CD4-positive, CD25-positive, alpha-beta regulatory T cell (primary cell): ENCODE measurements at places on chromosomes 5 and 9.

- no peak for DNase-seq
These were observed 3.2 kb upstream of the ADRA1B start for GRCh38 chr5:159913048-159913447.

GRCh38 chr5:56094579-56095361 is 100.0 kb upstream of the IL6ST start:
- no peak for DNase-seq

GRCh38 chr9:108666240-108666784 is 189.5 kb downstream of the ACTL7B start:
- DNase-seq, result no peak

GRCh38 chr5:22514231-22514630 is 338.9 kb downstream of the CDH12 start:
- DNase-seq, result no peak

- DNase-seq, result no peak
These were observed 5.4 kb upstream of the PITX1 start for GRCh38 chr5:135039271-135040033.

- no peak for DNase-seq
These were observed 169.6 kb upstream of the GNA14 start for GRCh38 chr9:77817590-77818311.

DNA sequence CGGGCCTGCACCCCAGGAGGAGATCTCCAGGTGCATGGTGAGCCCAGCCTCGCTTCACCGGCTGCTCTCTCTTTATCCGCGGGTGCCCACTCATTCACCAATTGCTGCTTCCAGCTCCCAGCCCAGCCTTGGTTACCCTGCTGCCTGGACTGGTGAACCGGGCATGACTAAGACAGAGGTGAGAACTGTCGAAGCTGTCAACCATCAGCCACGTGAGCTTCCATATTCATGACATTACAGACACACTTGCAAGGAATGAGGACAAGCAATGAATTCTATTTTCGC is 220.5 kb downstream of the ROR2 start:
- no peak for DNase-seq

GRCh38 chr5:22102823-22103359 is 750.3 kb downstream of the CDH12 start:
- no peak for DNase-seq

DNA sequence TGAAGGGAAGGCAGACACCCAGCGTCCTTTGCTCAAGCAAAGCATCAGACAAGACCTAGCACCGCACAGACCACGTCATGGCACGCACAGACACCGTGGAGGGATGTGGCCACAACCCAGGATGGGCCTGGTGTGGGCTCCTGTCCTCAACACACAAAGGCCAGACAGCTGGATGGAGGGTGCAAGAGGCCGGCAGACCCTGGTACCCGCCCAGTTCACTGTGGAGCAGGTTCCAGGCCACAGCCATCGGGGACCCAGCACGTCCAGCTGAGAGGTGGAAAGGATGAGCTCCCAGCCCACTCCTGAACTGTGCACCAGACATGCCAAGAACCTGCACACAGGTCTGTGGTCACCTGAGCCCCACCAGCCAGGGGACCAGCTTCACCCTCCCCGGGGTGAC is 15.0 kb upstream of the ZDHHC11 start:
- no peak for DNase-seq

DNA sequence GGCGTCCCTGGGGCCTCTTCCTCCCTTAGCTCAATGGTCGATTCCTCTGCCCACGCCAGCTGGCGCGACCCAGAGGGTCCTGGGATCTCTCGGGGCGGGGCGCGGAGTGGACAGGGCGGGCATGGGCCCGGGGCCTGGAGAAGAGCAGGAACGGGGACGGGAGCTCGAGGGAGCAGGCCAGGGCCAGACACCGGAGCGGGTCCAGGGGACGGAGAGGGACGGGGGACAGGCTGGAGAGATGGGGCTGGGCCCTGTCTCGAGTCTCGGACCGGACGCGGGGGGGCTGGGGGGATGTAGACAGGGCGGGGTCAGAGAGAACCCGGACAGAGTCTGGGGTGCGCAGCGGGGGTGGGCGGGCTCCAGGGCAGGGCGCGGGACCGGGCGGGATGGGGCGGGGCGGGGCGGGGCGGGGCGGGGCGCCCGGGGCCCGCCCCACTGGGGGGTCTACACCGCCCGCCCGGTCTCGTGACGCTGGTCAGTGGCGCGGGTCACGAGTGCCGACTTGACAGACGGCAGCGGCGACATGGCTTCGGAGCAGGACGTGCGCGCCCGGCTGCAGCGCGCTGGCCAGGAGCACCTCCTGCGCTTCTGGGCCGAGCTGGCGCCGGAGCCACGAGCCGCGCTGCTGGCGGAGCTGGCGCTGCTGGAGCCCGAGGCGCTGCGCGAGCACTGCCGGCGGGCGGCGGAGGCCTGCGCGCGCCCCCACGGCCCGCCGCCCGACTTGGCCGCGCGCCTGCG is at the start of gene UAP1L1:
UAP1L1 (plus strand) TSS at position 508 of the 738 bp plus-strand sequence; CDS start at position 524, 16 bp downstream.
- peak; percentile 71 for DNase-seq

- no peak for DNase-seq
These were observed 1.8 kb upstream of the SELENOP start for GRCh38 chr5:42813533-42813932.

- DNase-seq, result no peak
These were observed 1.7 kb upstream of the HBEGF start for GRCh38 chr5:140348104-140348503.

- no peak for DNase-seq
These were observed 357.6 kb upstream of the RPS23 start for GRCh38 chr5:82635561-82636288.

- no peak for DNase-seq
These were observed 186.7 kb upstream of the RASA1 start for GRCh38 chr5:87081016-87081415.

GRCh38 chr5:120901199-120901598 is 437.1 kb downstream of the PRR16 start:
- DNase-seq, result no peak

- DNase-seq, result no peak
These were observed 26.2 kb upstream of the LVRN start for GRCh38 chr5:115936031-115936430.

GRCh38 chr9:114314256-114314867 is 8.5 kb upstream of the ORM1 start:
- no peak for DNase-seq

DNA sequence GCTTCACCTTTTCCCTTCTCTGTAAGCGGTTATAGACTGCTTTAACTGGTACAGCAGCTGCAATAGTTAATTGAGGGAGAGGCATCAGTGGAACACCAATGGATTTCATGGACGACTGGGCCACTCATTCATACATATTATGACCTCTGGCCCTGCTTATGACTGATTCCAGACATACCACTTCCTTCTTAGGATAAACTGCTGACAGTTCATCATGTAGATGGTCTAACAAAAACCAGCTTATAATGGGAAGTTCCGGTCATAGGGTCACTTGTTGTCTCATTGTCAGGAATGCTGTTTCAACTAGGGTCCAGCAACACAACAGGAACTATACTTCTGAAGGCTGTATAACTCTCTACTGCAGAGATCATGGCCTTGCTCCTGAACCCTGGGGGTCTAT is 265.2 kb upstream of the RASA1 start:
- DNase-seq, result no peak

DNA sequence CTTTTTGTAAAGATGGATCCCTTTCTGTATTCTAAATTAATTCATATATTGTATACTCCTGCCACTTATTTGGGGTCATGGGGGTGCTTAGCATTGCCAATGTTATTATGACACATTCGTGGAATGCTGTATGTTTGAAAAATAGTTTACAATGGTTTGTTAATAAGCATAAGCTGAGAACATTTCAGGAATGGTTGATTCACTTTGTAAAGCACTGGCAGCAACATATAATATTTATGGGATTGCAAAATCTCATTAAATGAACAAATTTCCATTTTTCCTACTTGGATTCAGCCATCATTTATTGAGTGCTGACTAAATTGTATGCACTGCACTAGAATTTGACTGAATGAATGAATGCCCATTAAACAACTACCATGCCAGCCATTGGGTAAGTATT is 215.2 kb upstream of the KLF4 start:
- no peak for DNase-seq

- DNase-seq, result no peak
These were observed 8.3 kb upstream of the SEPTIN8 start for GRCh38 chr5:132785365-132785764.

DNA sequence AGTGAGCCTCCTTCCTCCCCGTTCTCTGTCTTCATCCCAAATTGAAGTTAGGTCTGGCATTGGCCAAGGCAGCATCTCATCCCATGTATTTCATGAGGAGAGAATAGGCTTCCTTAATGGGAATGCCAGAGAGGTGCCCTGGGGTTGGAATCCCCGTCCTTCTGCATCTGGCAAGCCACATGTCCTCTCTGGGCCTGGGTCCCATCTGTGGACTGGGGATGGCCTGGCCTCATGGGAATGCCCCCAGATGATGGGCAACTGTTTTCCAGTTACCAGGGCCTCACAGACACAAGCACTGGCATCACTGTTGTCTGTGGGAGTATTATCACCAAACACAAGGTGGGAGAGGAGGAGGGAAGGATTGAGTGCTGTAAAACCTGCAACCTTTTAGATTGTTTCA is 153.9 kb downstream of the FSTL4 start:
- DNase-seq, result no peak

GRCh38 chr9:126702151-126703001 is 88.6 kb downstream of the LMX1B start:
- DNase-seq, result peak; percentile 9

- no peak for DNase-seq
These were observed 29.7 kb upstream of the ARAP3 start for GRCh38 chr5:141711687-141712086.

DNA sequence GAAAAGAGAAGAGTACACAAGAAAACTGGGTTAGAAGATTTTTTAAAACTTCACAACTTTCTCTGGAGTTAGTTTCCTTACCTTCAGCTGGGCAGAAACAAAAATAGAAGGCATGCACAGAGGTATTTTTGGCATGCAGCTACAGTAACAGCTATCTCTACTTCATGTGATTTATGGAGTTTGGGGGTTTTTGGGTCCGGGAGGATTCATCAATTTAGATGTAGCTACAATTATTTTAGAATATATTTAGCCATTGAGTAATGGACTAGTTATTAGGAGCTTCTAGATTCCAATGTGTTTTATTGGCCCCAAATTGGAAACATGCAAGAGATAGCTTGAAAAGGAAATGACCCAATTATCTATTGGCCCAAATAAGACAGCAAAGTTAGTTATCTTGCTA is 91.6 kb upstream of the TNFAIP8 start:
- DNase-seq, result no peak

- DNase-seq, result no peak
These were observed 121.7 kb upstream of the WWC1 start for GRCh38 chr5:168169791-168170190.

- DNase-seq, result no peak
These were observed 330.3 kb downstream of the GADD45G start for GRCh38 chr9:89935115-89935514.

DNA sequence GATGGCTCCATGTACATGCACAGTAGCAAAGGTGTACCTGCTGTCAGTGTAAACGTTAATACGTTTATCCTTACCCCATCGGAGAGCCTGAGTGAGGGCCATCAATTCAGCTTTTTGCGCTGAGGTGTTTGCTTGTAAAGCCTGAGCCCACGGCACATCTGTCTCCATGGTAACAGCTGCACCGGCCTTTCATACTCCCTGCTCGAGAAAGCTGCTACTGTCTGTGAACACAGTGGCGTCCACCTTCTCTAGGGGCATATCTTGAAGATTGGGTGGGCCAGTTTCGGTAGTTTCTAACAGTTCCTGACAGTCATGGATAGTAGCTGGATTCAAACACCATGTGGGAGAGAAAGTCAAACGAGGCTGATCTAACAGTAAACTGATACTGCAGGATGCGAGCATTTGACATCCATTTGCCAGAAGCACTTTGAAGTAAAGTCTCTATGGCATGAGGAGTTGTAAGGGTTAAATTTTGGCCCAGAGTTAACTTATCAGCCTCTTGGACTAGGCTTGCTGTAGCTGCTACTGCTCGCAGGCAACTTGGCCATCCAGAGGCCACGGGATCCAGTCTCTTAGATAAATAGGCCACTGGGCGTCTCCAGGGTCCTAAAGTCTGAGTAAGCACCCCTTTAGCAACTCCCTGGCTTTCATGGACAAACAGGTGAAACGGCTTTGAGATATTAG is 21.0 kb upstream of the RHOBTB3 start:
- no peak for DNase-seq

DNA sequence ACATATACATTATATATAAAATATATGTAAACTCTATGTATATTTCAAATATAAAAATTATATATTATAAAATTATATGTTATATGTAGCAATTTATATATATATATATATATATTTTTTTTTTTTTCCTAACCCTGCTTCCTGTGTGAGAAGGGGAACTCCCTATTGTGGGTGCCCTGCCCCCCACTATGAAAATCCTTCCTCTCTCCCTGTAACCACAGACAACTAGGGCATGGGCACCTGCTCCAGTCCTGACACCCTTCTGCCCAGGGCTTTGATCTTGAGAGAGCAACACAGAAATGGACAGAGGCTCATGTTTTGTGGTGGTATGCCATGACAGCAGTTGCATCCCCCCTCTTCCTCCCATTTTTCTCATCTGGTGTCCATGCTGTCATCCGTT is 148.7 kb upstream of the IL12B start:
- DNase-seq, result no peak

DNA sequence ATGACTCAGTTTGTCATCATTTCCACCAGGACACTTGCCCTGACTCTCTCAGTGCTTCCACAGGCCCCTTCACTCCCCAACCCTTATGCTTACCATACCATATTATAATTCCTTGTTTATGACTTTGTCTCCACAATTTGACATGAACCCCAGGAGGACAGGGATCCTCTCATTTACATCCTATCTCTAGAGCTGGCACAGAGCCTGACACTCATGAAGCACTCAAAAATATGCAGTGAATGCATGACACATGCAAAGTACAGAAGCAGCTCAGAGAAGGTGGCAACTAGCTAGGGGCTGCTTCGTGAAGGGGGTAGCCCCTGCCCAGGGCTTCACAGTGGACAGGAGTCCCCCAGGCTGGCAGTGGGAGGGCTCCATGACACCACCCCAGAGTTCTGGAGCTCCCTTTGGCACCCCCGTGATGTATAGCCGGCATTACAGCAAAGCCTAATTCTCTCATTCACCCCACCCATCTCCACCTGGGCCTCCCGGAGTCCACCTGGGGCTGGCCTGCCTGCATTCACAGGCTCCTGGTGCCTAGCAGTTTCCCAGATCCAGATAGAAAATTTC is 112.0 kb upstream of the SPOCK1 start:
- no peak for DNase-seq

DNA sequence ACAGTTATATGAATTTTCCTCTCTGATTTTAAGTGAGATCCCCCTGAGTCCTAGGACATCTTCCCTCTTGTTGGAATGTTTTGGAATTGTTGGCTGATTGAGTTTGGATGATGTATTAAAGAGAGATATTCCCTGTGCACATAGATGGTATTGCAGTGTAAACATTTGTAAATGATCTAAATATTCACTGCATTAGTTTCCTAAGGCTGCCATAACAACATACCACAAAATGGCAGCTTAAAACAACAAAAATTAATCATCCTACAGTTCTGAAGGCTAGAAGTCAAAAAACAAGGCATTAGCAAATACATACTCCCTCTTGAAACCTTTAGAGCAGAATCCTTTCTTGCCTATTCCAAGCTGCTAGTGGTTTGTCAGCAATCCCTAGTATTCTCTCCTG is 38.0 kb upstream of the MROH2B start:
- no peak for DNase-seq

- DNase-seq, result no peak
These were observed 88.2 kb downstream of the LIFR start for GRCh38 chr5:38468202-38468673.

- DNase-seq, result no peak
These were observed 169.4 kb upstream of the CCNH start for GRCh38 chr5:87582149-87582548.
